ENCODE measurements at places on chromosomes 7 and 10.

DNA sequence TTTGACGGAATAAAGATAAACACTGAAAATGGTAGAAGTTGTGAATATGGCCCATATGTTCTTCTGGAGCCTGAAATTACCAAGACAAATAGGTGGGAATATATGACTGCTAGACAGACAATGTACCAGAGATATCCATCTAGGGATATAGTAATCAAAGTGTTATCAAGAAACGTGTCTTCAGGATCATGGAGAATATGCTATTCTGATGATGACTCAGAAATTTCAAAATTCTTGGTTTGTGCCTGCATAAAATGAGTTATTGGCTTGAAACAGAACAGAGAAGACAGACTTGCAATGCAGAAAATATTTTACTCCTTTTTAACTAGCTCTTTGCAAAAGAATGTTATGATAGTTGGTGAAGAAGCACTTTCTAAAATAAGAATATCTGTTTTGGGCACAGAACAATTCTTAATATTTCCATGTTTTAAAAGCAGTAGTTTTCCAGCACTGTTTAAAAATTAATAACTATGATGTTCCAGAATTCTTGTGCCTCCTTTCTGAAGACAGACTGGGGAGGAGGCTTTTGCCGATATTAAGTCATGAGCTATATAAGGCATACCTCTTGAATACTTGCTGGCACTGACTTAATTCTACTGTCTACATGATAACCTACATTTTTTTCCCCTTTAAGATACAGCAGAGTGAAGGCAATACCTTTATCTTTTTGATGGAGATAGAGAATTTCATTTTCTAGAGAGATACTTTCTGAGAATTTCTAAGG, 34.4 kb upstream of the CABCOCO1 start:
- DNase-seq = no peak

DNA sequence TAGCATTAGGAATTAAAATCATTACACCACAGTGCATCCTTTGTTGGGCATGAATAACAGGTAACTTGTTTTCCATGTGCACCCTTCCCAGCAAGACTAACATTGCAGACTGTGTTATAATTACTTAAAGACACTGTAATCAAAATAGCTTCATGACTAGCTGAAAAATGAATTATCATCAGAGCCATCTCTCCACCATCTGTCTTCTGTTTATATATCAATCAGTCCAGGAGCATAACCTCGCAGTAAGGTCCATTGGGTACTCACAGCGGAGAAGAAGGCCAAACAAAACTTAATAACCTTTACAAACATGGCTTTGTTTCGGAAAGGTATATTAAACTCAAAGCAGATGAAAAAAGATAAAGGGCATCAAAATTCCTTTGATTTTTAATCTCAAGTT, 90.6 kb downstream of the ODAD2 start:
- DNase-seq = no peak

- DNase-seq = no peak
These were observed 30.8 kb upstream of the ZNF32 start for GRCh38 chr10:43679509-43679908.

DNA sequence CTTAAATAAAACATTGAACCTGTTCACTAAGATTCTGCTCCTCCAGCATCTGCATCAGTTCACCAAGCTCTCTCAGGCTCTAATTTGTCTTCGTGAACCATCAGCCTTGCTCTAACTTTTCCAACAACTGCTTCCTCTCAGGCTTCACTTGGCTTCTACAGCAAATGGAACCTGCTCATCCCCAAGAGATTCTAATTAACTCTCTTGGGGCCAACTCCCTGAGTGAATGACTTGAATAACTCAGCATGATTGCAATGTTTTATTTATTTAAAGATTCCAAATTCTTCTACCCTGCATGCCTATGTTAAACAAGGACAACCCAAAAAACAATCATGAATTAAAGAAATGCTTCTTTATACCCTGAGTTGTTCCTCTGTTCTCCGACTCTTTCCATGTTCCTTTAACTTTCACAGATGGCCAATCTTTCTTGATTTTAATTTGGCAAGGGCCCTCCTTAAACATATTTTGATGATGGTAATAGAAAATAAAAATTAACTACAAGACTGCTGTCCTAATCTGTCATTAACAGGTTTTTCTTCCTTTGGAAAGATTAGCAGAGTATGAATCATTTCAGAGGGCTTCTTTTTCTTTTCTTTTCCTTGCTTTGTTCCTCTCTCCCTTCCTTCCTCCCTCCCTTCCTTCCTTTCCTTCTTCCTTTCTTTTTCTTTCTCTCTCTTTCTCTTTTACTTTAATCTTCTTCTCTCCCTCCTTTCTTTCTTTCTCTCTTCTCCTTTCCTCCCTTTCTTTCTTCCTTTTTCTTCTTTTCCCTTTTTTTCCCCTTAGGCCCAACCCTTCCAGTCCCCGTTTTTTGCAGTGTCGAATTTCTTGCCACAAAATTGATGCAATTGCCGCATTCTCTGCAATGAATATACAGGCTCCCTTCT, 195.0 kb upstream of the RHOBTB1 start:
- DNase-seq = no peak

- DNase-seq = no peak
These were observed 78.7 kb upstream of the AGBL3 start for GRCh38 chr7:134907639-134908038.

- DNase-seq = peak; percentile 66
These were observed 1.9 kb downstream of the HIPK2 start for GRCh38 chr7:139775829-139776266.

DNA sequence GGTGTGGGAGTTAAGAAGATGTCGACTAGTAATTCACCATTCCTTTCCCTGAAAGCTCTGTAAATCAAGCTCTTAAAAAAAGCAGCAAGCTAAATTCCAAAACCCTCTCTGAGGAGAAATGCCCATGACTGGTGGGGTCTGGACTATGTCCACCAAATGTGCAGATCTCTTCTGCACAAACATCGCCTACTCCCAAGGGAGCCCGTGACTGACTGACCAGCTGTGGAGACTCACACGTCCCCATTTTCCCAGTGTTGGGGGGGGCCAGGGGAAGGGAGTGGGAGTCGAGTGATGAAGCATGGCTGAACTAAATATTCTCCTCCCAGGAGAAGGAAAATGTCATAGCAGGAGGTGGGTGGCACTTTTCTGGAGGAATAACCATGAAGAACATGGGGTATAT, 164.1 kb upstream of the HPS1 start:
- DNase-seq = no peak

- DNase-seq = no peak
These were observed 77.9 kb downstream of the HECTD2 start for GRCh38 chr10:91487911-91488582.

DNA sequence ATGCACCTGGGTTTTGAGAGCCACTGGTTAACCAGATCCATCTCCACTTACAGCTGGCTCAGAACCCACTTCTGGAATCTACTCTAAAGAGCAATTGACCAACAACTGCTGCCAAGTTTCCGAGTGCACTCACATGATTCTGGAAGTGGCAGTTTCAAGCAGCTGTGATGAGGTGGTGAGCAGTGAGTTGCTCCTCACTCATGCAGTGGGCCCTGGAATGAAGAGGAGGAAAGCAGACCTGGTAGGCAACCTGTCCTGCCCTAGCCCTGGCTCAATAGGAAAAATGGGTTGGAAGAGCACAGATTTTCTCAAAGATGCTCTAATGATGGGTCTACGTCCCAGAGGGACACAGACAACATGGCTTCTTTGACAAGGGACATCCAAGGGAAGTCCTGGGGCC, 70.7 kb upstream of the NPY start:
- no peak for DNase-seq

GRCh38 chr7:25805027-25805687, 346.8 kb upstream of the NFE2L3 start:
- no peak for DNase-seq

DNA sequence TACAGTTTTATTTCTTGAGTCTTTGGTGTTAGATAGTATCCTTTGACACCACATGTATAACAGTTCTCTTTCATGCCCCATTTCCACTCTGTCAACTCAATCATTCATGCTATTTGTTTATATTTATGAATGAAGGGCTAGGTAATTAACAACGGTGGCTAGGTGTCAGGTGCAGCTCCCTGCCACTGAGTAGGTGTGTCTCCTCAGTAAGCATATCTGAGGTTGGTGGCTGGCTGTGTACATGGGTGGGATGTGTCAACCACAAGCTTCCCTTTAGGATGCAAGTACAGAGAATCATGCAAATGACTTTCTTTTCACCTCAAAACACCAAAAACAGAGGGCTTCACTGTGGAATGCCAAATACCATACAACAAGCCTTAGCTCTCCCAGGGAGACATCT, 83.4 kb downstream of the ZNF365 start:
- DNase-seq = no peak

DNA sequence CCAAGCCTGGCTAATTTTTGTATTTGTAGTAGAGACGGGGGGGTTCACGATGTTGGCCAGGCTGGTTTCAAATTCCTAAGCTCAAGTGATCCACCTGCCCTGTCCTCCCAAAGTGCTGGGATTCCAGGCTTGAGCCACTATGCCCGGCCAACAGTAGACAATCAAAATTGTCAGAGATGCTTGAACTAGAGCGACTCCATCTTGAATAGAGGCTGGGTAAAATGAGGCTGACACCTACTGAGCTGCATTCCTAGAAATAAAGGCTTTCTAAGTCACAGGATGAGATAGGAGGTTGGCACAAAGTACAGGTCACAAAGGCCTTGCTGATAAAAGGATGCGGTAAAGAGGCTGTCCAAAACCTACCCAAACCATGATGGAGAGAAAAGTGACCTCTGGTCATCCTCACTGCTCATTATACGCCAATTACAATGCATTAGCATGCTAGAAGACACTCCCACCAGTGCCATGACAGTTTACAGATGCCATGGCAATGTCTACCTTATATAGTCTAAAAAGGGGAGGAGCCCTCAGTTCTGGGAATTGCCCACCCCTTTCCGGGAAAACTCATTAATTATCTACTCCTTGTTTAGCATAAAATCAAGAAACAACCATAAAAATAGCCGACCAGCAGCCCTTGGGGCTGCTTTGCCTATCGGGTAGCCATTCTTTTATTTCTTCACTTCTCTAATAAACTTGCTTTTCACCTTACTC, 134.5 kb downstream of the BAMBI start:
- DNase-seq = no peak

- no peak for DNase-seq
These were observed 97.3 kb upstream of the CTBP2 start for GRCh38 chr10:125257521-125258108.

DNA sequence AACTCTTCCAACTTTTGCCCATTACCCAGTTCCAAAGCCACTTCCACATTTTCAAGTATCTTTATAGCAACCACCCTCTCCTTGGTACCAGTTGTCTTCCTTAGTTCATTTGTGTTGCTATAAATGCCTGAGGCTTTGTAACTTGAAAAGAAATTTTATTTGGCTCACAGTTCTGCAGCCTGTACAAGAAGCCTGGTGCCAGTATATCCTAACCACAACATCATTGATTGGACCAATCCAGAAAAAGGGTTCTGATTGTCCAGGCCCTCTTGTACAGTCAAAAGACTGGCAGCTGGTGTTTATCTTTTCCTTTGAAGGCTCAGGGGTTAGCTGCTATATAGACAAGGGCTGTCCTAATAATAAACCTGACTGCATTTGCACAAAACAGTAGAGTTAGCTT, 21.1 kb upstream of the ABCC2 start:
- no peak for DNase-seq

GRCh38 chr10:95755511-95756004, 405 bp upstream of the ENTPD1 start:
- DNase-seq = no peak

- no peak for DNase-seq
These were observed 162.6 kb downstream of the BICC1 start for GRCh38 chr10:58675321-58675720.

GRCh38 chr7:68248973-68249372, 1252.3 kb downstream of the TYW1 start:
- no peak for DNase-seq

DNA sequence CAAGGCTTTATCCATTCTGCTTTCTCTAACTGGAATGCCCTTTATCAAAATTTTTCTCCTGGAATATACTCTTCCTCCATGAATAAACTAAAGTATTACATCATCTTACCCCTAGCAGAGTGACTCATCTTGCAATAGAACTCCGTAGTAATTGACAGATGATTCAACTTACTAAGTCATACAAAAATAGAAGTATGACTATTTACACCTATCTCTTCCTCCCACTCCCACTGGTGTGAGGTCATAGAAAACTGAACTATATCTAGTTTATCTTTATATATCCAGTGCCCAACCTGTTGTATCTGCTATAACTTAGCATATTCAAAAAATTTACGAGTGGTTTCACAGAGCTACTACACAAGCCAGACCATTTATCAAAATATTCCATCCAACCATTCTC, 26.1 kb downstream of the ABCB1 start:
- no peak for DNase-seq

DNA sequence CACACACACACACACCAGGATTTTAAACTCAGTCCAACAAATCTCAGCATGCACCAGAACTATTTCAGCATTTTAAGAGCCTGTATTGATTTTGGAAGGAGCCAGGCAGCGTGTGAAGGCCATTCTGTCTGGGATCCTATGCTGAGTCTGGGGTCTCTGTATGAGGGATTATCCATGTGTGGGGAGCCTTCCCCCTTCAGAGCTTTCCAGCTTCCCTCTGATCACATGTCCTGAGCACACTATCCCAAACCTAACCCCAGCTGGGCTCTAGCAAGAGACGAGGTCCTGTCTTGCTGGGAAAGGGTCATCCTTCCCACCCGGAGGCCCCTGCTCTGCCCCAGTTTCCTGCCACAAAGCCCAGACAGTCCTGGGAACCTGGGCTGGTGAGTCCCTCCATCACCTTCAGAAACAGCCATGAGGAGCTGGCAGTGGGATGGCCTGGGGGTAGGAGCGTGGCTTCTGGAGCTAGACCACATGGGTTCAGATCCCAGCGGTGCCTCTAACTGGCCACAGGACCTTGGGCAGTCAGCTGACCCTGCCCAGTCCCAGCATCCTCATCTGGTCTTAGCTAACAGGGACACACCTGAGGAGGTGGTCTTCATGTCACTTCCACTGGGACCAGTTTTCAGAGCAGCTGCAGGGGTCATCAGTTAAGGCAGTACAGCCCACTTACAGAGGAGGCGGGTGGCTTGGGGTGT, 79.6 kb upstream of the RET start:
- no peak for DNase-seq

DNA sequence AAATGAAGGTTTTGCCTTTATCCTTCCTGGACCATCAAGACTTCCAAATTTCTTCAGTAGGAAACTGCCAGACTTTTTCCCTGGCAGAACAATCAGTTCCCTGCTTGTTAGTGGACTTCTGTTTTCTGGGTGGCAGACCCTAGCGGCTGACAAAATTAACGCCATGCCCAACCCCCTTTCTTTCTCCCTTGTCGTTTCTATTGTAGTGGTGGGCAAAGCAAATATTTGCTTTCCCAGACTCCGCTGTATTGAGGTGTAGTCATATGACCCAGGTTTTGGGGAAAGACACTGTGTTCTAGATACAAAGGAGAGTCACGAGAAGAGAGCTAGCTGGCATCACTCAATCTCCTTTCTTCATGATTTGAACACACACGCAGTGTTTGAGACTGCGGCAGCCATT, 7.7 kb downstream of the PON2 start:
- DNase-seq = no peak

Data from germinal center (tissue), 1 donor.